ENCODE measurements at places on chromosomes 5 and 9. TPM values are rescaled to one million over a fixed set of nuclear protein-coding genes. Genes with fewer than 3 reads are reported as not detected.

DNA sequence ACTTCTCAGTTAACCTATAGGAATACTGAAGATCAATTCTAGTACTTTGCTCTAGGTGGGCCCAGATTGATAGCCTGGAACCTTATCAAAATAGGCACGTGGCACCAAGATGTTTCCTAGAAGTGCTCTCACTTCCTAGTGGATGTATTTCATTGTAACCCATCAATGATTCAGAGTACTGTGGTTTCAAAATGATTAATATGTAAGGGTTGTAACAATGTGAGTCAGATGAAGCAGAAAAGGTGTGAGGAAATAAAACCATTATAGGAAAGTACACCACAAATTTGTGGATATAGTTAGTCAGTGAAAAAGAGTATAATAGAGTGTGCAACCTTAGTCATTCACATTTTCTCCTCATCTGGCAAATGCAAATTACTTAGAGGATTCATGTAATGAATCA is 177.3 kb upstream of the FST start:
- DNase-seq: no peak

DNA sequence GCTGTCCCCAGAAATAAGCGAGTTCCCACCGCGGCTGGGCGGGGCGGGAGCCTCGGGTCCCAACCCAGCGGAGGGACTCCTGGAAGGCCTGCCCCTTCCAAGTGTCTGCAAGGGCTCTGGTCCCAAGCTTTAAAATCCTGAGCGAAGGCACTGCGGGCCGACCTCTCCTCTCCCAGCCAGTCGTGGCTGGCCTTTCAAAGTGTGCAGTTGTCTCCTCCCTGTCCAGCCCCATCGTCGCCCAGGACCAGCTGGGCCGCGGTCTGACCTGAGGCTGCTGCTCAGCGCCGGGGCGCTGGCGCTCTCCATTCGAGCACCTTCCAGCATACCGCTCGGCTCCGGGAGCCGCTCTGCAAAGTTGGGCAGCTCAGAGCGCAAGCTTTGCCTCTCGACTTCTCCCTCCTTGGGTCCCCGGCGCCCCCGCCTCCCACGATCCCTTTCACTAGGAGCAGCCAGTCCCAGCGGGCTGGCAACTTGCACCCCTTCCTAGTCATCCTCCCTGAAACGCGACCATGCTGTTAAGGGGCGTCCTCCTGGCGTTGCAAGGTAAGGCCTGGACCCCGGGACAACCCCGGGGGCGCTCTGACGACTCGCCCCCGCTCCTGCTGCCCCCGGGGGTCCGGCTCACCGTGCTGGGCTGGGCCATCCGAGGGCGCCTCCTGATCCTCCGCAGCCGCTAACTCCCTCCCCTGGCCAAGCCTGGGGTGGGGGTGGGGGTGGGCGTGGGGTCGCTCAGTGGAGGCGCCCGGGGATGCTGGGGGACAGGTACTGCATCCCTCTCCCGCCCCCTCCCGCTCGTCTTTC is at the start of gene MAMDC2:
Gene MAMDC2 (plus strand): TSS at position 160 of the 801 bp plus-strand sequence. CDS start 350 bp downstream, at position 510.
- DNase-seq: peak; percentile 65

GRCh38 chr5:93300309-93300923 is 280.6 kb downstream of the NR2F1-AS1 start:
- DNase-seq: no peak

The CDH10 gene
- total RNA-seq: 0.35 TPM

The STPG3 gene
- not detected for total RNA-seq
